Stimulated activated CD8-positive, alpha-beta memory T cell treated with anti-CD3 and anti-CD28 coated beads, Interleukin-12 subunit alpha, Interleukin-12 subunit beta, amount 100 ng/mL, for 1 hour (primary cell): ENCODE measurements at places on chromosomes 7 and 10.

DNA sequence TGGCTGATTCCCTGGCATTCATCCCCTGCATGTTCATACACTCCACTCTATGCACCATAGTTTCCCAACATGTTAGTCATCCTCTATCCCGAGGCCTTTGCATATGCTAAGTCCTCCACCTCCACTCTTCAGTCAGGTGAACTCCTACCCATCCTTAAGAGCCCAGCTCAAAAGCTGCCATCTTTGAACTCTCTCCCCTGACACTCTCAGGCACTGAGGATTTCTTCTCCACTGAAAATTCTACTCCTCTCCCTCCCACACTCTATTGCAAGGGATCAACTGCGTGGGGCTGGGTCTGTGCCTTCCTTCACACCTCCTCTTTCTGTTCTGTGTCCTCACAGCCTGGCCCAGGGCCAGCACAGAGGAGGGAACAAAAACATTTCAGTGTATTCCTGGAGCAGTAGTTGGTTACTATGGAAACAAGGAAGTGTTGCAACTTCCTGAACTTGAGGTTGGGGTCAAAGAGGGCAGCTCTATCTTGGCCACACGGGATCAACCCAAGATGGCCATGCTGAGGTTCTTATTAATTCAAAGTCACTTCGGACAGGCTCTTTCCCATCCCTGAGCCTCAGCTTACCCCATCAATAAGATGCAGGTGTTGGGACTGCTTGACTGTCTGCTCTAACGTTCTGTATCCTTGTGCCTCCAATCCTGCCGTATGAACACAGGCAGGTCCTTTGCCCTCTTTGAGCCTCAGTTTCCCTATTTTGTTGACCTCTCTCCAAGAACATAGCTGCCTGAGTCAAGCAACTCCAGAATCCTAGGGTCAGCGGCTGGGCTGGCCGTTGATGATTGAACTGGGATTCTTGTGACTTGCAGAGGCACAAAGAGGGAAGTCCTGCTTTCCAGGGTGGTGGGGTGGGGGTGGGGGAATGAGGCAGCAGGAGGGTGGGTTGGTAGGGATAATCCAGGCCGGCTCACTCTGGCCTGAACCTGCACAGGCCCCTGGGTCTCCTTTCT is 15.5 kb downstream of the ZMIZ1 start:
- no peak for DNase-seq

DNA sequence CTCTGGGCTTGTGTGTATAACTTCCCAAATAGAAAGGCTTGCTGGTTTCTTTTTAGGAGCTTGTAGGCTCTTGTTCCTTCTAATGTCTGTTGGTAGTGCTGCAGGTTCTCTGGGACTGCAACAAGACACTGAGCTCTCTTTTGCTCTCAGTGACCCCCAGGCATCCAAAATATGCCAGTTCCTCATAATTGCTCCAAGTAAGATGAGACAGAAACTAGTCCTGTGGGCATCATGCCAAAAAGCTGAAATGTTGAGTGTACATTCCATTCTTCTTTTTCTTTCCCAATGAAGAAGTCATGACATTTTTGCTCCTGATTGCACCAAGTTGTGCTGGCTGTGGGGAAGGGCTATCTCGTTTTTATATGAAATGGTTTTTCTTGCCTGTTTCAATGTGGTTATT is 7.1 kb upstream of the BTBD16 start:
- no peak for DNase-seq

DNA sequence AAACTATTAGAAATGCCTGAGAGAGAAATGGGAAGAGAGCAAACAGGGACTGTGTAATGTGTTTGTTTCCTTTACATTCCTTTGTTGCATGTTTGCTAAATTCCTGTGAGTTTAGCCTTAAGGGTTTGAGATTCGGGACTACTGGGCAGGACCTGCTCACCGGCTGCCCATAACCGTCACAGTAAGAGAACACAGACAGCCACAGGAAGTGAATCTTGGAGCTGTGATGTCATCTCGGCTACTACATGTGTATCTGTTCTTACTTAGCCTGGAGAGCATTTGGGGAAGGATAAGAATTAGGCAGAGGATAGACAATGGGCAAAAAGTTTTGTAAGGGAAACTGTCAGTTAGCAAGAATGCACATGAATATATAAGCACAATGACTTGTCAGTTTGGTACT is 485.1 kb upstream of the KLF6 start:
- no peak for DNase-seq

DNA sequence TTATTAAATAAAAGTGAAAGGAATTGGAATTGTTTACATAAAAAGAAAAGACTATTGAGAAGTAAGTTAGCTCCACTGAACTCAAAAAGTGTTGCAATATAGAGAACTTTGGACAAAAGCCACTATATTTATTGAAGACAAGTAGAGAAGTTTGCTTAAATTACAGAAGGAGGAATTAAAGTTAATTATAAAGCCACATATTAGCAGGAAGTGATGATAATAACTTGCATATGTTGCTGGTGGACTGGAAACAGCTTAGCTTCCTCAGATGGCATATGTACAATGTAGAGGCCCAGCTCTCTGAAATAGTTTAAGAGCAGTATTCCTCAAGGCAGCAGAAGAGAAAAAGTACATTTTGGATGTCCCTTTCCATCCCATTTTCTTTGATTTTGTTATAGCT is 400.7 kb downstream of the GATA3 start:
- DNase-seq: no peak

GRCh38 chr10:76435157-76435556 is 1003.7 kb downstream of the LRMDA start:
- no peak for DNase-seq

DNA sequence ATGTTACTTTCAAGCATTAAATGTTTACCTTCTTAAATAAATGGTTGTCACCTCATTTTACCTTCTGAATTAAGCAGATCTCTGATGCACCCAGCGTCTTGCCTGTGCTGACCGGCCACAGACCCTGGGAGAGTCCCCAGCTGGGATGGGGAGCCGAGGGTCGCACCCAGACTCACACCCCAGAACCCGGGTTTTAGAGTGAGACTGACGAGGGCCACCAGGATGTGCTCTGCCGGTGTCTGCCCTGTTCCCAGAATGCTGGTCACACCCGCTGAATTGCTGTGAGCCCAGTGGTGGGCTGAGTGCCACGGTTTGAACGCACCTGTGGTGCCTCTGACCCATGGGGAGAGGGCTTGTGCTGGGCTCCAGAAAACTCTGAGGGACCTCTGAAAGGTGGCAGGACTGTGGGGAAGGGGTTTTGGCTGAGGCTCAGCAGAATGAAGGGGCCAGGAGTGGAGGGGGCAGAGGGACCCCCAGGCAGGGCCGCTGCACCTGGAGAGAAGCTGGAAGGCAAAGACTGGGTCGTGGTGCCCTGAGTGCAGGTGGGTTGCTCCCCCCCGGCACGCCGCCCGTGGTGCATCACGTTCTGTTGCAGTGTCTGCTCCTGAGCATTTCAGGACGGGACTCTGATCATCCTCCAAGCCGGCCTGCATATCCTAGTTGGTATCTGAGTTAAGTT is 39.2 kb downstream of the INPP5A start:
- DNase-seq: no peak

GRCh38 chr10:44397476-44398225 is 12.8 kb upstream of the CXCL12 start:
- DNase-seq: no peak

DNA sequence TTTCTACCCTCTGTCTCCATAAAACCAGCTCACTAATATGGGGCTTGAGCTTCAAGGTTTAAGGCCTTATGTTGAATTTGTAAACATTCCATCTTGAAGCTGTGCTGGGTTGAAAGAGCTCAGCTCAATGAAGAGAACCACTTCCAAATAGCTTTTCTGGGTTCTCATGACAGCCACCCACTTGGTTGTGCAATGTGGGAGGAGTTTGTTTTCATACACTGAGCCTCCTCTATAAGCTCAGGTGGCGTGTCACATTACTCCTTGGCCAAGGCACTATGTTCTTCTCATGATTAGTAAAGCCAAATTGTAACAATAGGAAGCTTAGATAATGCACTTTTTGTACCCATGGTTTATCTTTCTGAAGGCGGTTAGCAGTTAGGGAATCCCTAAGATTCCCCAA is 265.6 kb downstream of the PTEN start:
- DNase-seq: no peak

GRCh38 chr7:102425639-102426267 is 7.6 kb upstream of the ORAI2 start:
- peak; percentile 79 for DNase-seq

- DNase-seq: no peak
Measured at GRCh38 chr7:94289071-94289470, 105.6 kb upstream of the COL1A2 start.

DNA sequence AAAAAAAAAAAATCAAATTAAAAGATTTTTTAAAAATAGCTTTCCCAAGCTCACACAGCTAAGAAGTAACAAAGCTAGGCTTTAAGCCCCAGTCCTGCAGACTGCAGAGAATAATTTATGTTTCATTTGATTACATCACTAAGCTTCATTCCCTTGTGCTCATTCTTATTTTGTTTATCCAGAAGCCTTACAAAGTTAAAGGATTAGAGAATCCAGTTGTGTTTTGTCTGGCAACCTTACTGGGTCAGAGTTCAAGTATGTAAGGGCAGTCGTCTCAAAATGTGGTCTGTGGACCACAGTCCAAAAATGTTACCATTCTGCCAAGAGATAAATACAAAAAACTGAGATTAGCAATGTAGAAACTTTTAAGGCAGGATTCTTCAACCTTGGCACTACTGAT is 32.1 kb upstream of the EZH2 start:
- no peak for DNase-seq

- no peak for DNase-seq
Measured at GRCh38 chr10:13784067-13784466, 197.3 kb downstream of the PRPF18 start.

GRCh38 chr10:119502209-119502608 is 40.3 kb downstream of the RGS10 start:
- DNase-seq: peak; percentile 63

GRCh38 chr7:88688222-88688621 is 71.3 kb upstream of the ZNF804B start:
- no peak for DNase-seq

DNA sequence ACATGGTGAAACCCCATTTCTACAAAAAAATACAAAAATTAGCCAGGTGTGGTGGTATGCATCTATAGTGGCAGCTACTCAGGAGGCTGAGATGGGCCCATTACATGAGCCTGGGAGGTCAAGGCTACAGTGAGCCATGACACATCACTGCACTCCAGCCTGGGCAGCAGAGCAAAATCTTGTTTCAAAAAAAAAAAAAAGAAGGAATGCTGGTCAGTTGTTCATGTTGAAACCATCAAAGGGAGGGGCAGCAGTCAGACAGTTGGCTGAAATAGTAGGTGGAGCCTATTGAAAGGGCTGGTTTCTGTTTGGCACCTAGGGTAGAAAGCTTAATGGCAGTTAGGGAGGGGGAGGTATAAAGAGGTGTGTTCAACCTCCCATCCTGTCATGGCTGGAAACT is 323.0 kb downstream of the GALNT17 start:
- DNase-seq: no peak

- no peak for DNase-seq
Measured at GRCh38 chr7:55977831-55978230, 13.4 kb downstream of the NIPSNAP2 start.

- no peak for DNase-seq
Measured at GRCh38 chr10:52755297-52756062, 17.1 kb downstream of the MBL2 start.

DNA sequence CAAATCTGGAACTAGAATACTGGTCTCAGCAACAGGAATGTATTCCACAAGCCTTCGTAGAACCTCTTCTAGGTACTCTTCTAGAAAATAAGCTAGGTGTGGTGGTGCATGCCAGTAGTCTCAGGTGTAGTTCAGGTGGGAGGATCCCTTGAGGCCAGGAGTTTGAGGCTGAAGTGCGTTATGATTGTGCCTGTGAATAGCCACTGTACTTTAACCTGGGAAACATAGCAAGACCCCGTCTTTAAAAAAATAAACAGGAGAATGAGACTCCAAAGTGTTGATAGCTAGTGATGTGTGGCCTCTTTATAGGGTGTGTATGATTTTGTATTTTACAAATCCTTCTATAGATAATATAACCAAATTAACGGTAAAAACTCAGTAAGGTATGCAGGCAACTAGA is 1.5 kb upstream of the ZNF775 start:
- no peak for DNase-seq

GRCh38 chr7:105130580-105130979 is 116.6 kb downstream of the KMT2E start:
- DNase-seq: no peak

- DNase-seq: no peak
Measured at GRCh38 chr7:135932131-135932530, 45.0 kb downstream of the MTPN start.

GRCh38 chr10:36591436-36591835 is 534.0 kb upstream of the ANKRD30A start:
- DNase-seq: no peak

GRCh38 chr10:131899695-131900349 is 986 bp upstream of the PPP2R2D start:
- no peak for DNase-seq

DNA sequence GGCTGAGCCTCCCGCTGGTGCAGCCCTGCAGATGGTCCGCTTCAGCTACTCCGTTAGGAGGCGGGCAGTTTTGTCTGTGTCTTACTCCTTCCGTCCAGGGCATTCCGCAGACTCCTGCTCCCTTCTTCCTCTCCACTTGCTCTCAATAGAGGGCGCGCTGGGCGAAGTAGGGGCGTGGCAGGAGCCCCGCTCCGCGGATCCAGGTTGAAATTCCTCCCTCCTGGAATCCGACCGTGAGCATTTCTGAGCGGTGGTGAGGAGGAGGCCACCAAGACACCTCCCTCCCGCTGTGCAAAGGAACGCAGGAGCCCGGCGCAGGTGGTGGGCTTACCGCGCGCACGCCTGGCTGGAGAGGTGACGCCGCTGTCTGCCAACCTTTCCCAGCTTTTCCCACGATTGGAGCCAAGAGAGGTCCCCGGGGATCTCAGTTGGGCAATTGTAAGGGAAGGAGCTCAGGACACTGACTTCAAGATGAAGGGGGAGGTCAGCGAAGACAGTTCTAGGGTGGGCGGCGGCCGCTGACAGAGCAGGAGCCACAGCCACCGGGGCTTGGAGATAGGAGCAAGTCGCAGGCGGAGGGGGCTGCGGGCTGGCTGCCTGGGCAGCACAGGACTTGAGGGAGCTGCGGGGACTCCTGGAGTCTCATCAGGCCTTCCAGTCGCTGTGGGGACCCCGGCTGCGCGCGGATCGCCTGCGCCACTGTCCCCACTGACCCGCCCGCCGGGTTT is 1011.3 kb downstream of the XPNPEP1 start:
- DNase-seq: no peak

GRCh38 chr10:28281726-28282315 is 21.0 kb downstream of the MPP7 start:
- DNase-seq: no peak

DNA sequence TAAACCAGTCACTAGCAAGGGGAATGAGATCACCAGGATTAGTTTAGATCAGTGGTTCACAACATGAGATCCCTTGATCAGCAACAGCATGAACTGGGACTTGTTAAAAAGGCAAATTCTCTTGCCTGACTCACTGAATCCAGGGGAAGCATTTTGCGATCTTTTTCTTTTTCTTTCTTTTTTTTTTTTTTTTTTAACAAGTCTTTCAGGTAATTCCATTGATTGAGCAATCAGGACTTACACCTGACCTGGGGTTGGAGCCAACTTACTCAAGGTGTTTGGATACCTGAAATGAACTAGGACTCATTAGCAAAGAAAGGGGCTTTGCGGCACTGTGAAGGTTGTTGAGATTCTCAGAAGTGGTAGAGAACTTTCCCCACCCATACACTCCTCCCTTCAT is 47.1 kb upstream of the PRR15 start:
- no peak for DNase-seq
